CD14-positive monocyte (primary cell): ENCODE measurements at places on chromosomes 12 and 14. TPM values are rescaled to one million over a fixed set of nuclear protein-coding genes. Genes with fewer than 3 reads are reported as not detected.

OR6S1 gene
- not detected for polyA plus RNA-seq

- DNase-seq = no peak
Observed at GRCh38 chr12:77559400-77560074, 271.2 kb upstream of the NAV3 start.

DNA sequence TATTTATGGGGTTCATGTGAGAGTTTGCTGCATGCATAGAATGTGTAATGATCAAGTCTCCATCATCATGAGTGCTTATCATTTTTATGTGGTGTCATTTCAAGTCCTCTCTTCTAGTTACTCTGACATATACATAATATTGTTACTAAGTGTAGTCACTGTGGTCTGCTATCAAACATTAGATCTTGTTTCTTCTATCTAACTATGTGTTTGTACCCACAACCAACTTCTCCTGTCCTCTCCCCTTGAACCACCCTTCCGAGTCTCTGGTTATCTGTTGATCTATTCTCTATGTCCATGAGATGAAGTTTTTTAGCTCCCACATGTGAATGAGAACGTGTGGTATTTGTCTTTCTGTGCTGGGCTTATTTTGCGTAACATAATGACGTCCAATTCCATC is 107.7 kb downstream of the RAD51B start:
- no peak for DNase-seq

- no peak for DNase-seq
Observed at GRCh38 chr12:65666876-65667275, 157.4 kb upstream of the HMGA2 start.

DNA sequence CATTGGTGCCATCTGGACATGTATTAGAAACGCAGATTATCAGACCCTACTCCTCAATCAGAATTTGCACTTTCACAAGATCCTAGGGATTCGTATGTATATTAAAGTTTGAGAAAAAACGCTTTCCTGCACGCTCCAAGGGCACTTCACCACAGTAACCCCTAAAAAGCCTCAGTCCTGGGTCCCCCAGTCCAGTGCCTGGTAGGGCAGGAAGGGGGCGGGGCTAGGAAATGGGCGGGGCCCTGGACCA is 369 bp downstream of the DEPDC4 start:
- peak; percentile 82 for DNase-seq

DNA sequence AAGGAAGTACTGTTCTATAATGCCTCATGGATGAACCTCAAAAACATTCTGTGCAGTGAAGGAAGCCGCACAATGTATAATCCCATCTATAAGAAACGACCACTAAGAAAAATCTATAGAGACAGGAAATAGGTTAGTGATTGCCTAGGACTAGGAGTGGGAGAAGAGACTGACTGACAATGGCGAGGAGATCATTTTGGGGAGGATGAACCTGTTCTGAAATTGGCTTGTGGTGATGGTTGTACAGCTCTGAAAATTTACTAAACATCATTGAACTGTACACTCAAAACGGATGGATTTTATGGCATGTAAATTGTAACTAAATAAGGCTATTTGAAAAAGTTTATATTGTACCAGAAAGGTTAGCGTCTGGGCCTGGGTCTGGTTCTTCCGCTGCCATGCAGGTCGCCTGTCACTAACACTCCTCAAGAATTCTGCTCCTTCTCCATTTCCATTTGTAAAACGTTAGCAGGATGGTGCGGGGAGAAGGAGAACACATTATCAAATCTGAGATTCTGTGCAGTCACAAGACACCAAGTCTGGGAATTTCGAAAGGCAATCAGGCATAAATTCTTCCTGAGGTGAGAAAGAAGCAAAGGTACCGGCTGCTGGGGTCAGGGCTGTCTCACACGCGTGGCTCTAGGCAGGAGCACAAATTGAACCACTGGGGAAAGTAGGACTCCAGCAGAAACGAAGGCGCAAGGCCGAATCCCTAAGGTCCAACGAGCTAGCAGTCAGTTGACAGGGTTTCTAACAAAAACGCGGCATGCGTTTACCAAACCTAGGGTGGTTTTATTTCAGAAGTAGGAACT is 845 bp upstream of the COCH start:
- DNase-seq = no peak

ZFHX2 gene
- polyA plus RNA-seq = not detected

- no peak for DNase-seq
Observed at GRCh38 chr12:123937707-123938591, 34.7 kb downstream of the CCDC92 start.
